Hematopoietic multipotent progenitor cell treated with erythropoietin and hydrocortisone succinate and interleukin-3 and kit ligand, for 15 days (in vitro differentiated cells): ENCODE measurements at places on chromosomes 1 and 21.

DNA sequence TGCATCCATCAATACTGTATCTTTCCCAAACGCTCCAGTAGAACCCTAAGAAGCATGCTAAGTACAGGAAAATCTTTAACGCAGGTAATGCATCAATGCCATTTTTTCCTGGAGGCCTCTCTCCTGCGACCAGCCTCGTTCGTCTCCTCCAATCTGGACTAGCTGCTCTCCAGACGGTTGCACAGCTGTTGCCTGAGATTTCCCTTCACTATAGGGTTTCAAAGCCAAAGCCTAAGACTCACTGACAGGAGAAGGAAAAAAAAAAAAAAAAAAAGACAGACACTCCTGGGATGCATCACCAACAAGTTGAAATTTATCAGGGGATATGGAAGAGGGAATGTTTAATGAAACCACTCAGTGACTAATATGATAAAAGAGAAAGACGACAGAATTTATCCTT, 93.0 kb downstream of the APP start:
- no peak for DNase-seq

- DNase-seq, result no peak
Observed at GRCh38 chr1:175482071-175482451, 261.3 kb downstream of the TNR start.

- DNase-seq, result no peak
Observed at GRCh38 chr21:37829447-37829846, 86.8 kb downstream of the KCNJ6 start.

- no peak for DNase-seq
Observed at GRCh38 chr21:25405984-25406383, 201.3 kb downstream of the MRPL39 start.

DNA sequence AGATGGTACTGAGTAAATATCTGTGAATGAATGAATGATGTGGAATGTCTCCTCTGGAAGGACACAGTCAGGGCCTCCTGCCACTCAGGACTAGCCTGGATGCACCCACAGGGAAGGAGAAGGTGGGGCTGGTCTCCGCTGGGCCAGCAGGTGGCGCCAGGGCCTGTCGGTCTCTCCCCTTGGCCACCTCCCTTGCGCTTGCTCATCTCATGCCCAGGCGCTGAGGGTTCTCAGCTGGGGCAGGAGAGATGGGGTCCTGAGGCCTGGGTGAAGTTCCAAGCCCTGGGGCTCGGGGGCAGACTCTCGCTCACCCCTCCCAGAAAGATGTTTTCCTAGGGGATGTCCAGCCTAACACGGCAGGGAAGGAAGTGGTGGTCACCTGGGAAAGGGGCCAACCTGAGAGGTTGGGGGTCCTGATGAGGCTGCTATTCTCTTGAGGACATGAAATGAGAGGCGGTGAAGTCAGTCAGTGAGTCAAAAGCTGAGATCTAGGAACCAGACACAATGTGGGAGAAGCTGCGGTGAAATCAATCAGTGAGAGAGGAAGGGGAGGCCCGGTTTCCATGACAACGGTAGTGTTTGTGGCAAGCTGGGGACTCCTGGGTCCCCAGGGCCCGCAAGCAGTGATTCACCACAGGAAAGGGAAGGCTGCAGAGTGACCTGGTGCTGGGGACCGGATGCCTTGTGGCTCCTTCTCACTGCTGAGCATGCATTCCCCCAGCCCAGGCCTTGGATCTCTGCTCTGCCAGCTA, 14.6 kb upstream of the MEX3A start:
- peak; percentile 87 for DNase-seq

GRCh38 chr1:94741996-94742395, 78.2 kb upstream of the SLC44A3 start:
- DNase-seq, result no peak

GRCh38 chr1:216894494-216894893, 171.3 kb upstream of the ESRRG start:
- DNase-seq, result no peak

GRCh38 chr1:27357281-27358037, 9.3 kb downstream of the MAP3K6 start:
- peak; percentile 76 for DNase-seq

DNA sequence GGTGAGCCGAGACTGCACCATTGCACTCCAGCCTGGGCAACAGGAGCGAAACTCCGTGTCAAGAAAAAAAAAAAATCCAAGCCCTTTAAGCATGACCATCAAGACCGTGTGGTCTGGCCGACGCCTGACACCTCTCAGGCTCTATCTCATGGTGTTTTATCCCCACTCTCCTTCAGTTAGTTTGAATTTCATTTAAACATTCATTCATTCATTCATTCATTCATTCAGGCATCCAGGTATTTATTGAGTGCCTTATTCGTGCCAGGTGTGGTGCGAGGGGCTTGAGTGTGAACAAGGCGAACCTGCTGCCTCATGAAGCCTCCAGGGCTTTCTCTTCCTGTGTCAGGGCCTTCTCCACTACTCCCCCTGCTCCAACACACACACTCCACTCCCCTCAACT, 22.6 kb upstream of the OPRD1 start:
- no peak for DNase-seq

DNA sequence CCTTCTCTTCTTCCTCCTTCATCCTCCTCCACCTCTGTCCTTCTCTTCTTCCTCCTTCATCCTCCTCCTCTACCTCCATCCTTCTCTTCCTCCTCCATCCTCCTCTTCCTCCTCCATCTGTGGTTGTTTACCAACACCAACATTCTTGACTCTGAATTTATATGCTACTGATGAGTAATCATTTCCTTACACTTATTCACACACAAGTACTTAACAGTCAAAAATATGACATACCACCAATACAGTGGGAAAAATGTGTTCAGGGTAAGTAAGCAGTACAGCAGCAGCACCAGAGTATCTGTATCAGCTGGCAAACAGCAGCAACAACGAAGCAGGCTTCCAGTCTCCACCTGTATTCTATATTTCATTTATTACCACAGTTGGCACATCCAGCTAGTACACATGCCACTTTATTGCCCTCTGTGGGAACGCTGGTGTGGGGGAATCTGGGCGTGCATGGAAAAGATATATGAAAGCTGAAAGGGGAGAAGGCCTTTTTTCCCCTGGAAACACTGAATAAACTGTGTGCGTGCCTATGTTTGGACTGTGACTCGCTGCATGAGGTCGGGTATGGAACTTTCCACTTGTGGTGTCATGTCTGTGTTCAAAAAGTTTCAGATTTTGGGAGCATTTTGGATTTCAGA, 16.0 kb downstream of the ADSS2 start:
- DNase-seq, result no peak

DNA sequence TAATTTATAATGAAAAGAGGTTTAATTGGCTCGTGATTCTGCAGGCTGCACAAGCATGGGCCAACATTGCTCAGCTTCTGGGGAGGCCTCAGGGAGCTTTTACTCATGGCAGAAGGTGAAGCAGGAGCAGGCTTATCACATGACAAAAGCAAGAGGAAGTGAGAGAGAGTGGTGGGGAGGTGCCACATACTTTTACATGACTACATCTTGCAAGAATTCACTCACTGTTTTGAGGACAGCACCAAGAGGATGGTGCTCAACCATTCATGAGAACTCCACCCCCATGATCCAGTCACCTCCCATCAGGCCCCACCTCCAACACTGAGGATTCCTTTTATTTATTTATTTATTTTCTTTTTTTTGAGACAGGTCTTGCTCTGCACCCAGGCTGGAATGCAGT, 5.5 kb upstream of the PLEKHM2 start:
- DNase-seq, result no peak

GRCh38 chr1:145871994-145872924, 13.4 kb upstream of the PIAS3 start:
- DNase-seq, result no peak

- no peak for DNase-seq
Observed at GRCh38 chr1:56430141-56430839, 149.1 kb downstream of the PLPP3 start.

DNA sequence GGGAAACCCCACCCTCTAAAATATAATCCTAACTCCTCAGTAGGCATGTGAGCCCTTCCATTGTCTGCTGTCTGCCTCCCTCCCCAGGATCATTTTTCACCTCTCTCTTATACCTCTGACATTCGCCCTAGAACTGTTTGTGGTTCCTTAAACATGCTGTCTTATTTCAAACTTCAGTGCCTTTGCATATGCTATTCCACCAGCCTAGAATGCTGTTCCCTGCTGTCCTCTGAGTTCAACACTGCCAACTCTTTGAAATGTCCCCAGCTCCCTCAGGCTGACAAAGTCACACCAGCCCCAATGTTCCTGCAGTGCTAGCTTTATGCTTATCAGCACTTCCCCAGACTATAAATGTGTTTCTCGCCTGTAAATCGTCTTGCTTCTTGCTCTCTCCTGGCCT, 119.5 kb downstream of the HIVEP3 start:
- no peak for DNase-seq

- DNase-seq, result no peak
Observed at GRCh38 chr1:145991735-145992412, 4.5 kb downstream of the TXNIP start.

GRCh38 chr1:11838349-11839272, 9.0 kb downstream of the NPPA start:
- DNase-seq, result peak; percentile 85

DNA sequence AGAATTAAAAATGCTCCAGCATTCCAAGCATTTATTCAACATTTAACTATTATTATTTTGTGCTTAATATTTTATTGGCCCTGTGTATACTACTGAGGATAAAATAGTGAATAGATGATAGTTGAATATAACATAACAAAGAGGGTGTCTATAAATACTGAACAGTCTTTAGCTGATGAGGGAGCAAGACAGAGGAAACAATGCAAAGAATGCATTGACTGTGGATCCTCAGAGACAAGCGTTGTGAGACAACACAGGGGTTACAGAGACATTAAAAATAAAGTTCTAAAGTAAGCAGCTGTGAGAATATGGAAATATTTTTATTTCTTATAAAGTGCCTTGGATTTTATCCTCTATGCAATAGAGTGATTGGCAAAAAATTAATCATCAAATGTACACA, 1133.1 kb downstream of the PLA2G4A start:
- DNase-seq, result no peak

GRCh38 chr1:41322835-41323234, 38.4 kb upstream of the FOXO6 start:
- peak; percentile 4 for DNase-seq

DNA sequence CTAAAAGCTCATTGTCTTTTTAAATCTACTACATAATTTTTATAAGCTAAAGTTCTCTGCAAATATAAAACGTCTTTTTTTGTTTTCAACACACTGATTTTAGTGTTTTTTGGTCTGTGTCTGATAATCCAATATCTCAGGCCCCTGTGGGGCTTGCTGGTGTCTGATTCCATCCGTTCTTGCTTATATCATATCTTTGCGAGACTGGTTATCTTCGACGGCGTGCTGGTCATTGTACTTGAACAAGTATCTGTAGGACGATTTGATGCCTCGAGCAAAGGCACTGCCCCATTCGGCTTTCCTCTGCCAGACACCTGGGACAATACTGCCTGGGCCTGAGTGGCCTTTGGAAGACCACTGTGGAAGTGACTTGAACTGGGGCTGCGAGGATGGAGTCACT, 18.4 kb upstream of the TTLL10 start:
- DNase-seq, result no peak

- no peak for DNase-seq
Observed at GRCh38 chr1:178232108-178232507, 138.2 kb downstream of the RASAL2 start.

DNA sequence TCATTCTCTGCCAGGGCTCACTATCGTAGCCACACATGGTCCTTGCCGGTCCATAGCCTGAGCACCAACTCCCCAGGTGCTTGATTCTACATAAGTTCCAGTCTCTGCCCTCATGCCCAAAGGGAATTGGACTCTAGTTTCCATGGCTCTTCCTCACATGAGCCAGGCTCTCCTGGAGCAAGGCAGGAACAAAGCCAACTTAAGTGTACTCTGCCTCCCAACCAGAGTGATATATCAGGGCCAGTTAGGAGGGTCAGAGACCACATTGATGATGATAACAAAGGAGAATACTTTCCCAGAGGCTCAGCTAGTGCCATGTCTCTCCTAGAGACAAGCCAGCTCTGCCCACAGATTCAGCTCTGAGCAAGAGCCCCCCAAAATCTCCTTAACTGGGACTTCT, 70.9 kb downstream of the ERI3 start:
- no peak for DNase-seq

GRCh38 chr1:89309828-89310227, 37.2 kb upstream of the GBP5 start:
- DNase-seq, result no peak
